Endothelial cell (in vitro differentiated cells): ENCODE measurements at places on chromosomes 3 and 15.

GRCh38 chr3:123281406-123281805 lies 79.7 kb downstream of the SEC22A start:
- DNase-seq: no peak

DNA sequence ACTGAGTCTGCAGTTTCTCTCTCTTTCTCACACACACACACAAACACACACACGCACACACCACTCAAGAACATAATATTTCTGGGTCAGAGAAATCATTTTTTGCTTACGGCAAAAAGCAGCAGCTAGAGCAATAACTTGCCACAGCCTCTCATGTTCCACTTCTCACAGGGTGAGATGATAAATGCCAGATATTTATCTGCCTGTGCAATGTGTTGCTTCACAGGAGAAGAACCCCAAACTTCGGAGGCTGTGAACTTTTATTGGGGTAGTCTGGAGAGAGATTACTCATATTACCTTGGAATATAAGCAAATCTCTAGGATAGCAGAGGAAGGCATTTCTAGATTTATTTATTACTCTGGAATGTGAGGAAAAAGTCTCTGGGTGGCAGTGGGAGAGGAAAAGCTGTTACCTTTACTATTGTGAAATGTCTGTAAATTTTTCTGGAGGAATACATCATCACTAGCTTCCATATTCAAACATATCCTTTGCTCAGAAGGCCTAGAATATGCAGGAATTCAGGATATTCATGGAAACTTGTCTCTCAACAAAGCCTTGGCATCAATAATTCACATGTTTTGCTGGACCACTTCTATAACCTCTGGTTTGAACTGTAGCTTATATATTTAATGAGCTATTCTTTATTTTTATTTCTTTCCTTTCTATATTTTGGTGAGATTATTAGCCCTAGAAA lies 369.2 kb downstream of the NSUN3 start:
- DNase-seq: no peak

- DNase-seq: no peak
Observed at GRCh38 chr3:139260793-139261736, 82.8 kb upstream of the MRPS22 start.

DNA sequence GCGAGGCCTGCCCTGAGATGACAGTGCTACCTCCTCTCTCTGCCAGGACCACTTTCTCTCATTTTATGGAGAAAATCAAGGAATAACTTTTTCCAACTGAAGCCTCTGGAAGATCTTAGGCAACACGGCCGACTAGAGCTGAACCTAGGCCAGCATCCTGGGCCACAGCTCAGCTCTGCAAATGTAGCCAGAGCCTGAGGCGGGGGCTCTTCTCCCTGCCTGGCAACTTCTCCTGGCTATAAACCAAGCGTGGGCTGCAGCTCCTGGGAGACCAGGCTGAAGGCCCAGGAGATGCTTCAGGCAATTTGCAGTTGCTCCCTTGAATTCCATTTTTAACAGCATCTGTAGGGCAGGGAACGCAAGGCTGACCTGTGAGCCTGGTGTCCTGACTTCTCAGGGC lies 74.9 kb downstream of the CEMIP start:
- DNase-seq: no peak

GRCh38 chr3:128448491-128448890 lies 18.2 kb downstream of the DNAJB8 start:
- DNase-seq: no peak
